ENCODE measurements at places on chromosomes 3 and 15.

GRCh38 chr3:120693439-120694171 is 11.6 kb upstream of the HGD start:
- no peak for DNase-seq

GRCh38 chr3:129052675-129053074 is 7.9 kb upstream of the GP9 start:
- no peak for DNase-seq

DNA sequence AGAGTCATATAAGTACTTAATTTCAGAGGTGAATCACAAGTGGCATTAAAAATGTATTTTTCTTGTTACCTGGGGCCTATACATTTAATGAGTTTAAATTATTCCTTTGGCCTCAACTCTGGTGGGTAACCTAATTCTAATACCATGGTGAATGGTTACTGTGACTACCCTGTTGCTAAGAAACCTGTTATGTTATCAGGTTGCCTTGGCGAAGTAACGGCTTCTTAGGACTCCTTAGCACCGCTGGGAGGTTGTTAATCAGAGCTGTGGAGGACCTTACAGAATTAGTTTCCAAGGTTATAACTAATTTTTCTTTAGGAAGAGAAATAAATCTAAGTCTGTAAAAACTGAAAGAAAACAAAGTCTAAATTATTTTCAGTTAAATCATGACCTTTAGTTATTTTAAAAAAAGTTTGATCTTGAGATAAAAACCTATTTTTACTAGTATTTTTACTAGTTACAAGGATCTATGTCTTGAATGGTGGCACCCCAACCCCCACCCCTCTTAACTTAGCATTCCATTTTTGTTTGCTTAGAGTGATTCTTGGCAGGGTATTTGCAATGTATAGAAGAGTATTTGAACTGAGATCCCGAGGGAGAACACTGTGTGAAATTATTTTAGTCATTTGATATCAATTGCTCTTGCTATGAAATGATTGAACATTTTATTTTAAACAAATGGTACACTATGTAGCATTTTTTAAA is 155.5 kb downstream of the FNDC3B start:
- no peak for DNase-seq

GRCh38 chr3:58526515-58526957 is 10.5 kb downstream of the ACOX2 start:
- DNase-seq, result no peak

DNA sequence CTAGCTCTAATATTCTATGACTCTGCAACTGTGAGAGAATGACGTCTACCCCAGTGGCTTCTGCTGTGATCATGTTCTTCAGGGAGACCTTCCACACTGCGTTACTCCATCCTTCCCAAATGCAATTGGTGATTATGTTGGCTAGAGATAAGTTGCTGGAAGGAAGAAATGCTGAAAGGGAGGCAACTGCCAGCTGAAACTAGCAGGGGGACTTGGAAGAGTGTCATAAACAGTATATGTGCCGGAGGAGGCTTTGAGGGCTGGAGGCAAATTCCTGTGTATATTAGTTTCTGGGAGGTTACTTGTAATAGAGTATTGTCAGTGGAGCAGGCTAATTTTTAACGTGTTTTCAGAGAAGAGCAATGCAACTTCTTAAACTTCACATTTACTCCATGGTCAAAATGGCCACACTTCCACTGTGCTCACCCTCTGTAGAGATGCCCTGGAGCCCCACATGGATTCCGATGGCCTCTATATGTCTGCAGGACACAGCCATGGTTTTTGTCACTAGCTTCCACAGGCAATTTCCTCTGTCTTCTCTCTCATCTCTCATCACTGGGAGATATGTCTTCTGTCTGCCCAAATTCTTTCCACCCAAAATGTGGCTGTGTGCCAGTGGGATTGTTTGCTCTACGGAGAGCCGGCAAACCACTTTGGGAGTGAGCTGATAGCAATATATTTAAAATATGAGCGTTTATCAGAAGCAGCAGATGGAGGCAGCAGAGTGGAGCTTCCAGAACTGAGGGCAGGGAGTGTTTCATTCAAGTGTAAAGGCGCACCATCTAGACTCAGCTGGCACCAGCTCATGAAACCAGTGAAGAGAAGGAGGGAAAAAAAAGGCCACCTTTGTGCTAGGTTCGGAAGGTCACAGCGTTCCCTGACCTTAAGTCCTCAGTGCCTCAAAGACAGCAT is 13.3 kb upstream of the CD47 start:
- DNase-seq, result no peak

DNA sequence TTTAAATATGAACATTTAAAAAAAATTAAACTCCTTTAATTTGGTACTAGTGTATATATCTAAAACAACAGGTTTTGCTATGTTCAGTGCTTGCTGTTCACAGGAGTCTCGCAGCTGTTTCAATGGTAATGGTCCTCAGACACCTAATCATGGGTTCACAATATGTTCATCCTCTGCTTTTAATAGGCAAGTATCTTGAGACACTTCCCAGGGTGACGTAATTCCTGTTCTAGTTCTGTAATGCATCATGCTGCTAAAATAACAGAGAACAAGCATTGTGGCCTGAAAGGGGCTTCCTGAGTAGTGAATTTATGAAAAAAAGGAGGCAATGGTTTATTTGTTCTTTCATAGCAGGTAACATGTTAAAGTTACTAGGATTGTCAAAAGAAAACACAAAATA is 625.2 kb upstream of the GBE1 start:
- no peak for DNase-seq

- no peak for DNase-seq
These were observed 248.5 kb downstream of the RAP2B start for GRCh38 chr3:153410517-153410916.

DNA sequence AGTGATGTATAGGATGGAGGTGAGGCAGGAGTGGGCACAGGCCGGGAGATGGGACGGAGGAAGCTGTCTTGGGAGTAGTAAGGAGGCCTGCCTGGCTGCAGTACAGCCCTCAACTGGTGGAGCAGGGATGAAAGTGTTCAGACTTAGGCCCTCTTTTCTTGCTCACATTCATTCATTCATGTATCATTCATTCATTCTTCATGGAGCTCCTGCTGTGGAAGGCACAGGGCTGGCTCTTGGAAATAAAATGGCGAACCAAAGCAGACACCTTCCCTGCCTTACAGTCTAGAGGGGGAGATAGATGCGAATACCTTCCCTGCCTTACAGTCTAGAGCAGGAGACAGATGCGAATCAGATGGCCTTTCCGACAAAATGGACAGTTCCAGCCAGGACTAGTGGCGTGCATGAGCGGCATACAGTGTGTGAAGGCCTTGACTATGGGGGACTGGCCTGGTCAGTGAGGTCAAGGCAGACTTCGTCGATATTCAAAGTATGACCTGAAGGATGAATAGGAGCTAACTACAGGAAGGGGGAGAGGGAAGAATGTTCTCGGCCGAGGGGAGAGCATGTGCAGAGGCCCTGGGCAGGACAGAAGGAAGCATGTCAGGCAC is 143.2 kb upstream of the TLE3 start:
- no peak for DNase-seq

DNA sequence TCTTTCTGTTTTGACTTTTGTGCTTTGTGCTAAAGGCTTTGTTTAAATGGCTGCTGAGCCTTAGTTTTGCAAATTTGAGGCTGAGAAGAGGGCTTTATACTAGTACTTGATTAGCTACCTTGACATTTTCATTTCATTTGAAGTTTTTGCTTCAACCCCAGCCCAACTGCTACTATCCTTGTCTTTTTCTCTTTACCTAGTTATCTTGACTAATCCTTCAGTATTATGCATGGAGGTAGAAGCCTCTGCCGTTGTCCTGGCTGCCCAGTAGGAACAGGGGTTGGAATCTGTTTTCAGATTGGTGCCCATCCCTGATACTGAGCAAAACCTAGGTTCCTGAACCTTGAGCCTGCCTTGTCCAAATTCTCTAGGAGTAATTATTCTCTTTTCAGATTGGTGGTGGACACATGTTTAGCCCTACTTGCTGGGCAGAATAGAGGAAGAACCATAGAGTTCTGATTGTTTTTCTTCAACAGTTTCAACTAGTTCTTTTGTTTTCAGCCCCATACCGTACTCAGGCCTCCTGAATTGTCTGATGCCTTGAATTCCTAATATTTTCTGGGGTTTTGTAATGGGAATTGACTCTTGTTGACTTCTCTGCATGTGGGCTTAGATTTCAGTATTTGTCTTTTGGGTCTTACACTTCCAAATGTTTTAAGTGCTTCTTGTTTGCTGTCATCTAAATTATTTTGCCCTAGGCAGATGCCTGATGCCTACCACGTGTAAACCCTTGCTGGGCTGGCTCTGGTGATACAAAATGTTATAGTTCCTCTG is 143.2 kb downstream of the DOCK3 start:
- DNase-seq, result no peak

- no peak for DNase-seq
These were observed 36.5 kb upstream of the NPHP3 start for GRCh38 chr3:132758740-132759139.

DNA sequence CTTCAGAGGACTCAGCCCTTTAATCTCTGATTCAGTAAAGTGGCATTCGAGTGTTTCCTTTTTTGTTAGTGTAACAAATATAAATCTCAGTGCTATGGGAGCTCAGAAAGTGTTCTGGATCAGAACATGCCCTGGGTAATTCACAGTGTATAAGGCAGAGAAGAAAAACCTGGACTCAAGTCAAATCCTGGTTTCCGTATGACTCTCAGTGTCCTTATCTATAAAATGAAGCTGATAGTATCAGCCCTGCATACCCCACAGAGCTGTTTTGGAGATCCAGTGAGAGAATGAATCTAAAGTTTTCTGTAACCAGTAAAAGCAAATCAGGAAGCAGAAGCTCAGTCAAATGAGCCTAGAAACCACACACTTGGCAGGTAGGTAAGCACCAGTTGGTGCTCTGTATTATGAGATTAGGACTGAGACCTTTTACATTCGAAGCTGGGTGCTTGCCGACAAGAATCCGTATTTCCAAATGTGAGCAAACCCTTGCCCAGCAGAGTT is 67.2 kb downstream of the IL1RAP start:
- no peak for DNase-seq

DNA sequence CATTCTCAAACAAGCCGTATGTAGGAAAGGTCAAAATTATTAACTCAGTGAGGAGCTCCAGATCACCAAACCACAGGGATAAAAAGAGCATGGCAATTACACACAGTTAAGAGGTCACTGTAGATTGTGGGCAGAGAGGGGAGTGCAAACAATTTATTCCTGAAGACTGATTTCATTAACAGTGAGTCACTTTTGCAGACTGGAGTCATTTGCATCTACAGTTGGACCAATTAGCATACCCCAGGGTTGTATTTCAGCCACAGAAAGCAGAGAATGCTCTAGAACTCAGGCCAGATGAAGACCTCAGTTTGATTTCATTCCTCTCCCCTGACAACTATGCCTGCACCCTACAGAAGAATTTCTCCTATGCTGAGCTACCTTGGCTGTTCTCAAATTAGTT is 40.1 kb downstream of the SETMAR start:
- DNase-seq, result no peak

- no peak for DNase-seq
These were observed 125.6 kb downstream of the SRGAP3 start for GRCh38 chr3:9123840-9124239.

DNA sequence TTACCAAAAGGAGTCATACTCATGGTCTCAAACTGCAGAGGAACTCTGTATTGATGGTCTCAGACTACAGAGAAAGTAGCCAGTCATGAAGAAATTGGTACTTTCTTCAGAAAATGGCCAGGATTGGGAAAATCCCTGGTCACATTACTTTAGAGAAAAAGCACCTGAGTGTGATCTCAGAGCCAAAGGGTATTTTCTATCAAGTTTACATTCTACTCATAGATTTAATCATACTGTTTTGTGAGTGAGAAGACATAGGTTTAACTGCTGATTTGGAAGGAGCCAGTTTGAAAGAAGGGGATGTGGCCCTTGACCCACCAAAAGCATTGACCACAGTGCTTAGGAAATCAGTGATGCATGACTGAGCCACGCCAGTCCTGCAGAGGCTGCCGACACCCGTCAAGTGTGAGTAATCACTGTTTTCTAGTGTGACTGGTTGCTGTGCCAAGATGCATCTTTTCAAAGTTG is 203.6 kb downstream of the AKAP13 start:
- no peak for DNase-seq

GRCh38 chr15:48409623-48410022 is 78.4 kb downstream of the DUT start:
- DNase-seq, result no peak

DNA sequence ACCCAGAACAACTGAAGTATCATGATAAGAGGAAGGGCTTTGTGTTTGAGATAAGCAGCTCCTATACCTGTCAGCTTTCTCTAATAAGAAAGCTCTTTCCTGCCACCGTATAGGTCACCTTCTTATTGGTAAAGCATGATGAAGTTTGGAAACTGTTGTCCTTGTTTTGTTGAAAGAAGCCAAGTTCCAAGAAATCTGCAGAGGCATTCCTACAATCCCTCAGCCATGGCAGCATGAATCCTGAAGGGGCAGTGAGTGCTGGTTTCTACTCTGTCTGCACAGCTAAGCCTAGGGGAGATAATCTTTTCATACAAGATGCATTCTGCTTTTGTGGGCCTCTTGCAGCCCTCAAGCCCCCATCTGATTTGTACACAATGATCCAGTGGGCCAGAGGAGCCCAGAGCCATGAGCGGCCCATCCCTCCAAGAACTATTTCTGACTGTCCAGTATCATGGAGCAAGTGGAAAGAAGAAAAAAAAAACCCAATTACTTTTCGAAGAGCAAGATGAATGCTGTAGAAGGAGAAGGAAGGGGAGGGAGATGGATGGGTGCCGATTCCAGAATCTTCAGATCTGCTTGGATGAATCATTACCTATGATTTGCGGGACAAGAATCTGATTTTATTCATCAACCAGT is 1.9 kb upstream of the THBS1 start:
- DNase-seq, result no peak

- DNase-seq, result no peak
These were observed 43.1 kb downstream of the LRCH3 start for GRCh38 chr3:197833930-197834715.

GRCh38 chr15:77840991-77841775 is 208.5 kb upstream of the LINGO1 start:
- peak; percentile 9 for DNase-seq

- DNase-seq, result no peak
These were observed 31.9 kb upstream of the SPTSSB start for GRCh38 chr3:161403251-161403650.

DNA sequence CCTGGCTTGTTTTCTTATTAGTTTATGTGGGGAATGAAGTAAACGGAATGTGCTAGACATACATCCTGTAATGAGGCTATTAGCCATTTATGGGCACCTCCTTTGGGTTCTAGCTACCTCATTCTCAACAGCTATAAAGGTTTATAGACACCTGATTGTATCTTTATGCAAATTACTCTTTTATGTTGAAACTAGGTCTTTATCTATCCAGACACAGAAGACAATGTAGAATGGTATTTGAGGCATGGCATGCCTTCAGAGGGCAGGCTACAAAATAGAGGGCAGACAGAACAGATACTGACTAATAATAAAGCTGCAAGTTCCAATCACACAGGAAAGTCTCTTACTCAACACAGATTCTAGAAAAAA is 27.1 kb downstream of the TBC1D2B start:
- no peak for DNase-seq

Measured in activated naive CD4-positive, alpha-beta T cell treated with anti-CD3 and anti-CD28 coated beads, Interleukin-2, amount 10 ng/mL, durations not matched to agents 7 days and 5 days (primary cell).